Astrocyte of the cerebellum (primary cell): ENCODE measurements at places on chromosomes 4 and X.

DNA sequence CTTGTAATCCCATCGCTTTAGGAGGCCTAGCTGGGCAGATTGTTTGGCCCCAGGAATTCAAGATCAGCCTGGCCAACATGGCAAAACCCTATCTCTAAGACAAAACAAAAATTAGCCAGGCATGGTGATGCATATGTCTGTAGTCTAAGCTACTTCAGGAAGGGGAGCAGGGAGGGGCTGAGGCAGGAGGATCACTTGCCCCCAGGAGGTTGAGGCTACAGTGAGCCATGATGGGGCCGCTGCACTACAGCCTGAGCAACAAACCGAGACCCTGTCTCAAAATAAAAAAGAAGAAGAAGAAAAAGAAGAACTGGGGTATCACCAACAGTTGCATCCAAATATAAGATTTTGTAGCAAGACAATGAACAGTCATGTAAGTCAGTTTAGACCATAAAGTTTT is 47.3 kb upstream of the NFKB1 start:
- DNase-seq: no peak

DNA sequence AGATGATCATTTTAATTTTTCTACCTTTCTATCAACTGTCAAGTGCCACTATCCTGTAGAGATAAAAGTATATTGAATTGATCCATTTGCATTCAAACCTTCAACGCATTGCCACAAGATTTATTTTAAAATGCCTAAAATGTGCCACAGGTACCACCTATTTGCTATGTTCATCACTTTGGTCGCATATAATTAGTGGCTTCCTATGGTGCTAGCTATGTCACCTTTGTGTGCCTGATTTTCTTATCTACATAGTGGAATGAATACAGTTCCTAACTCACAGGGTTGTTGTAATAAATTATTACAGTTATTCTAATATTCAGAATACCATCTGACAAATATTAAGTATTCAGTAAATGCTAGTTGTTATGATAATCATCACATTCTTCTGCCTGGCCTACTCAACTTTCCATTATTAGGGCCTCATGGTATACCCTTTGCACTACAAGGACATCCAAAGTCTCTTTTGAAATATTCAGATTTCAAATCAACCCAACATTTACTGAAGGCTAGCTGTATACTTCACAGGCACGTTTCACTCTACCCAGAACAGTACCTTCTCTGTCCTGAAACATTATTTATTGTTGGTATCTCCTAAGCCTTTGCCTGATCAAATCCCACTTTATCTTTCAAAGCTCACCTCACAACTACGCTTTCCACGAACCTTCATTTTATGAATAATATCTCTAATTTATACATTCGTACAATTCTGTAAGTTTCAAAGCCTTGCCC is 62.4 kb downstream of the ANXA10 start:
- DNase-seq: no peak

DNA sequence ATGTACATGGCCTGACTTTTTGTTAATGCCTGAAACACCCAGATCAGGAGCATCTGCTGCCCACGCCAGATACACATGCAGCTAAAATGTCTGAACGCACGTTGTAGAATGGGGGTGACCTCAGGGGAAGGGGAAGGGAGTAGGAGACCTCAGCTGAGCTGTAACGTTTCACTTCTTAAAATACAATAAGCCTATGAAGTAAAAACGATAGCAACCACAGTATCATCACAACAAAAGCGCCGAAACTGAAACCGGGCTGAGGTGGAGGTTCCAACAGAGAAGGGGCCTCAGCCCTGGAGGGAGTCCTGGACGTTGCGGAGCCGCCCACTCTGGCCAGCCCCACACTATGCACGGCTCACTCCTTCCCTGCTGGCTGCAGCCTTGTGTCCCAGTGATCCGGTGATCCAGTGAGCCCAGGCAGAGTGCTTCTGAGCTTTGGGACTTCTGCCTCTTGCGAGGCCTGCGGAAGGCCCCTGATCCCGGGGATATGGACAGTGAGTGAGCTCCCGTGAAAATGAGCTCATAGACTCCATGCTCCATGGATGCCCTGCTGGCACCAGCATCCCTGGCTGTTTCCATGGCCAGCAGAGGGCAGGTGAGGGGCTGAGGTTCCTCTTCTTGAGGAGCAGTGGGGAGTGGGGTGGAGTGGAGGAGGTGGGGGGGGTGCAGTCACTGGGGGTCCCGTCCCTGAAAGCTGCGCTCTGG is 52.0 kb downstream of the HMX1 start:
- no peak for DNase-seq

GRCh38 chr4:2510351-2511259 is 25.8 kb upstream of the FAM193A start:
- DNase-seq: no peak

- peak; percentile 32 for DNase-seq
These were observed 13.8 kb downstream of the CMC4 start for GRCh38 chrX:155056877-155057792.

GRCh38 chr4:173191623-173192041 is 23.0 kb downstream of the GALNT7 start:
- no peak for DNase-seq

- no peak for DNase-seq
These were observed 157.6 kb upstream of the C1QTNF7 start for GRCh38 chr4:15270201-15270600.

DNA sequence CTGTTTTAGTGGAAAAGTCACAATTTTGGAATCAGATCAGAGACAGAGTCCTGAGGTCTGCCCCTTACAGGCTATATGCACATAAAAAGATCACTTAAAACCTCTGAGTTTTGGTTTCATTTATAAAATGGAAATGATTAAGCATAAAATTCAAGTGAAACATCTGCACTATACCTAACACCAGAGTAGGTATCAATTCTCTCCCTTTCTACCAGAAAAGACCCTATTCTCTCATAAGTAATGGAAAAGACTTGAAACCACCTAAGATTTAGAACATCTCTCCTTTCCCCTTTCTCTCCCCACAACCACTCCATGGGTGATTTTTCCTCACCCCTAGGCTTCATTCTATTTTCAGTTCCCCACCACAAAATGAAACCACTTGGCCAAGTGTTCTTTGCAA is 907 bp downstream of the LHFPL1 start:
- no peak for DNase-seq

GRCh38 chr4:142155347-142155746 is 519.0 kb downstream of the IL15 start:
- DNase-seq: no peak

- peak; percentile 29 for DNase-seq
These were observed 6.6 kb upstream of the ENOX2 start for GRCh38 chrX:130909469-130910136.

- no peak for DNase-seq
These were observed 63.4 kb downstream of the EFHC2 start for GRCh38 chrX:44280116-44280515.

DNA sequence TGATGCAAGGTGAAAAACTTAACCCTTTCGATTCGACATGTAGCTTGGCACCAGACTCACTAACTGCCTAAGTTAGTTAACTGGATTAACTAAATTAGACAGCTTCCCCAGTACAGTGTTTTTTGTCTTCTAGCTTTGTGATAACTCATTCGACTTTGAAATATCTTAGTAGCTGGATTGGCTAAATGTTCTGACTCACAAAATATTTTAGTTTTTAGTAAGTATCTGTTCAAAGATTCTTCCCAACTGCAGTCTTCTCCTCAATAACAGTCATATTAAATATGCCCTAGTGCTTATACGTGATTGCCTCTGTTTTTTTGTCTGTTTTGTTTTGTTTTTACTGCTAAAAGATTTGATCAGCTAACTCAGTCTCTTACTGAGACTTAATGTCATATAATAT is 102.9 kb downstream of the KCNIP4 start:
- DNase-seq: no peak

GRCh38 chr4:103482893-103483292 is 236.9 kb downstream of the TACR3 start:
- DNase-seq: no peak

- DNase-seq: no peak
These were observed 986.3 kb upstream of the GRID2 start for GRCh38 chr4:91317434-91317833.

- no peak for DNase-seq
These were observed 149.3 kb downstream of the ARAP2 start for GRCh38 chr4:36094995-36095394.

DNA sequence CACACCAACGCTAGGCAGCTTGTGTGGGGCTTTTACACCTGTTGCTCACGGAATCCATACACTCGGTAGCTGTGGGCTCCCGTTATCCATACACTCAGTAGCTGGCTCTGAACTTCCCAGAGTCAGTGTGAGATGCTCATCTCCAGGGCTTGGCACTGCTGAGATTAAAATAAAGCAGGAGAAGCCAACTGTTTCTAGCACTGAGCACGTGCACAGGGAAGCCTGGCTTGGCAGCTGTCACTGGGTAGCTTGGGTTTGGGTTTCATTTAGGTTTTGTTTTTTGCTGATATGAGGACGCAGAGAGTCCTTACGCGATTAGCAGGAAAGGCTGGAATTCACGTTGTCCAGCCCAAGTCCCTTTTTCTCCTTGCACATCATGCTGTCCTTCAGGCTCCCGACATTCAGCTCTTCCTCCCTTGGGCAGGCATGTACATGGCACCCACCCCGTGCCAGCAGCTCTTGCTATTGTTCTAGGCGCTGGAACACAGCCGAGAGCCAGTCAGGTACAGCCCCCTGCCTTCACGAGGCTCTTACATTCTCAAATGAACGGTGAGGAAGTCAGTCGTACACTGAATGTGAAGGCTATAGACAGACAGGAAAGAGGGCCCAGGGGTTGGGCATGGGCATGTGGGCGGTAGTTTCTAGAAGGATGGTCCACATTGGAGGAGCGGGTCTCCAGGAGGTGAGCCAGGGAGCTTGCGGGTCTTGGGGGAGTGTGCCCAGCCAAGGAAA is 25.9 kb downstream of the NSG1 start:
- DNase-seq: no peak

DNA sequence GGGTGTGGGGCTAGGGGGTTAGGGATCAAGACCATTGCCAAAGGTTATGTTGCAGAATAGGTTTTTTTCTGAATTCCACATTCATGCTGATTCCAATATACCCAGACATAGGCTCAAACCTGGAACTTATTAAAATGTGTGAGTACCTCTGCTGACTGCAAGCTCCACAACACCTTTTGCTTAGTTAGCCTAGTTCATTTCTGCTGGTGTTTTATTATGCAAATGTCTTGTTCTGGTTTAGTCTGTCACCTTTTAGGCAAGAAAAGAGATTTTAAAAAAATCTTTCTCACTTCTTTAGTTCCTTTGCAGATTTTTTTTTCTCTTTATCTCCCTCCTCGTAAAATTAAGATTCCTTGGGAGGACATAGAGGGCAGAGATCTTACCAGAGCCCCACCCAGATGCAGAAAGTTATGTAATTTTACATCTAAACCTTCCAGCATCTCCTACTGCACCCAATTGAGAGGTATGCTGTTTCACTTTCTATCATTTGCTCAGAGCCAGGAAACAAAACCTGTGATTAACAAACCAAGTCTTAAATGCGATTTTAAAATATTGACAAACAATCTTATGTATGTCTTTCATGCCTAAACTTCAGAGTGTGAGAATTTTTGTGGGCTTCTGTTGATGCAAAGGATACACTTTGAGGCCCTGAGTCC is 190.7 kb upstream of the CLNK start:
- DNase-seq: no peak

- DNase-seq: no peak
These were observed 14.2 kb upstream of the CPE start for GRCh38 chr4:165364452-165365080.

GRCh38 chr4:147863111-147863747 is 131.3 kb downstream of the ARHGAP10 start:
- no peak for DNase-seq

DNA sequence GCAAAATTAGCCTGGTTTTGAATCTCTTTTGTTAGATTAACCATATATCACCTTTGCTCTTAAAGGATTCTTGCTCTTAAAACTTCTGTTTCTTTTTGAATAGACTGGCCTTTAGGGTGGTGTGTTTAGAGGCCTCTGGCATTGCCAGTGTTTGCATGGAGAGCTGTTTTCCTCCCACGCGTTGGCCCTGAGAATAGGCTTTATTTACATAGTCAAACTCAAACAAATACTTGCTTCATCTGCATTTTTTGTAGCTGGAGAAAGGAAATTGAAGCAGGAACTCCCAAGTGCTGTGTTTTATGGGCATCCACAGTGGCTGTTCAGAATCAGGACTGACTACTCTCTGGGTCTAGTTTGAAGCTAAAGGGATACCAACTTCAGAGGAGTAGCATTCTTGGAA is 2.7 kb downstream of the SHROOM2 start:
- no peak for DNase-seq

- no peak for DNase-seq
These were observed 292.4 kb downstream of the PPP1R2C start for GRCh38 chrX:42485601-42486000.

DNA sequence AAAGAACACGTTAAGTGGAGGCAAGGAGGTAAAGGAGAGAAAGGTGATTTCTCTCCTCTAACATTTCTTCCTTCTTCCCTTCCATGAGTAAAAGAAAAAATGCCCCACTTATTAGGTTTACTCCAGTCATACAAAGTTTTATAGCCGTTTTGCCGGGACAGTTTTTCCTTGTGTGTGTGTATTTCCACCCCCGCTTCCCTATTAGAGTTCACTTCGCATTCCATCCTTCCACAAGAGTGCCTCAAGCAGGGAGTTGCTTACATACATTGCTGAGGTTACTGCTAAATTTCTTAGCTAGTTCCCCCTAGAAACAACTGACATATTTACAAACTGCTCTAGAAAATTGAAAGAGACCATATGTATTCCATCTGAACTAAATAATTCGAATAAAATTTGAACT is 45.2 kb upstream of the BMP15 start:
- DNase-seq: no peak

GRCh38 chr4:32396507-32397070 is 1676.4 kb downstream of the PCDH7 start:
- DNase-seq: no peak

DNA sequence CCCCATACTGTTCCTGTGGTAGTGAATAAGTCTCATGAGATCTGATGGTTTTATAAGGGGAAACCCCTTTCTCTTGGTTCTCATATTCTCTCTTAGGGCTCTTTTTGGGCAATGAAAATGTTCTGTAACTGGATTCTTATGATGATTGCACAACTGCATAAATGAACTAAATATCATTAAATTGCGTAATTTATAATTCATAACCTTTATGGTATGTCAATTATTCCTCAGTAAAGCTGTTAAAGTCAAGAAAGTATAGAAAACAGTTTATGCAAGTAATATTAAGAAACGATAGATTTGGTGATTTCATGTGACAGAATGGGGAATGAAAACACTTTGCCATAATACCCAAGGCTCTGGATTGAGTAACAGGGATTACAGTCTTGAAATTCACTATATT is 33.5 kb upstream of the SPANXD start:
- DNase-seq: no peak
